Uterus (tissue), 4 donors: ENCODE measurements at places on chromosomes 13 and 19. TPM values are rescaled to one million over a fixed set of nuclear protein-coding genes. Genes with fewer than 3 reads are reported as not detected.

GRCh38 chr13:83515268-83516015 lies 366.8 kb downstream of the SLITRK1 start:
- DNase-seq: no peak

GRCh38 chr13:73722120-73722519 lies 412.1 kb downstream of the KLF12 start:
- DNase-seq: no peak

DNA sequence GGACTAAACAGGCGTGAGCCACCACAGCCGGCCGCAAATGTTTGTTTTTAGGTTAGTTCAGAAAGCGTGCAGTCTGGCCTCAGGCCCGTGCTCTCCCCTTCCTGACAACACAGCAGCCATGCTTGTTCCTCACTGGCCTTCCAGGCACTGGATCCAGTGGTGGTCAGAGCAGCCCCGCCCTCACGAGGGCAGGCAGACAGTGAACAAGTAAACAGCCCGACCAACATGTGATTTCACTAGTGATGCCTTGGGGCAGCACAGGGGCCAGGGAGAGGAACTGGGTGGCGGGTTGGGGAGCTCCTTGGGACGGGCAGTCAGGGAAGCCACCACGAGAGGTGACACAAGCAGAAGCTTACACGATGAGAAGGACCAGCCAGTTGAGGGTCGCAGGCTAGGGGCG lies 40.8 kb downstream of the CAPN12 start:
- no peak for DNase-seq

GRCh38 chr13:48682436-48682835 lies 28.7 kb downstream of the CYSLTR2 start:
- no peak for DNase-seq

CEACAM16 gene
- total RNA-seq: not detected

TGFBR3L gene
- total RNA-seq: not detected

DZIP1 gene
- 28.2 TPM for total RNA-seq
